ENCODE measurements at places on chromosomes 12 and 14.

DNA sequence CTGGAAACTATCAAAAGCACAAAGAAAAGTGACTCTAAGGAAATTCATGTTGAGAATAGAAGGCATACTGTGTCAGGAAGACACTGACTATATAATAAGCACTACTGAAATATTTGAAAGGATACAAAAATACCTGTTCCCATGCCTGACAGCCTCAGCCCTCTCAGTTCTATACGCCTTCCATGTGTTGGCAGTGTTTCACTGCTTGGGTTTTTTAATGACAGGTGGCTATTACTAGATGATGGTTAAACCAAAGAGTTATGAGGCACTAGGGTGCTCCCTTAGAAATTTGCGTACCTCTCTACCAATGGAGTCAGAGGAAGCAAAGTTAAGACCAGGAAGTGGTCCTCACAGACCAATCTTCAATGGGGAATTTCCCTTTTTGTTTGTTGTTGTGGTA, 25.6 kb upstream of the SLC5A8 start:
- no peak for DNase-seq

GRCh38 chr12:100797786-100798185, 3.2 kb downstream of the ANO4 start:
- no peak for DNase-seq

DNA sequence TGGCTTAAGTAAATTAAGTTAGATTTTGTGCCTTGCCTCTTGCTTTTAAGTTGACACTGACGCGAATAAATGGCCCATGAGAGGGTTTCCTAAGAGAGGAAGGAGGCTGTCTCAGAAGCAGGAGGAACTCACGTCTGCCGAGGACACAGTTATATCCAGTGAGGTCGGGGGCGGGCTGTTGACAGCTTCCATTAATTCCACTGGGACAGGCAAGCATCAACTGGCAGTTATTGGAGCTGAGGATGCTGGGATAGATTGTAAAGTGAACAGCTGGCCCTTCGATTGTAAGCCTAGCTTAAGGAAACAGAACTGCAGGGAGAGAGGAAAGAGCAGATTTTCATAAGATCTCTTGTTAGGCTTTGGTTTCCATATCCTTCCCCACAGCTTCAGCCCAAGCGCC, 399.2 kb downstream of the IPO8 start:
- DNase-seq, result no peak

DNA sequence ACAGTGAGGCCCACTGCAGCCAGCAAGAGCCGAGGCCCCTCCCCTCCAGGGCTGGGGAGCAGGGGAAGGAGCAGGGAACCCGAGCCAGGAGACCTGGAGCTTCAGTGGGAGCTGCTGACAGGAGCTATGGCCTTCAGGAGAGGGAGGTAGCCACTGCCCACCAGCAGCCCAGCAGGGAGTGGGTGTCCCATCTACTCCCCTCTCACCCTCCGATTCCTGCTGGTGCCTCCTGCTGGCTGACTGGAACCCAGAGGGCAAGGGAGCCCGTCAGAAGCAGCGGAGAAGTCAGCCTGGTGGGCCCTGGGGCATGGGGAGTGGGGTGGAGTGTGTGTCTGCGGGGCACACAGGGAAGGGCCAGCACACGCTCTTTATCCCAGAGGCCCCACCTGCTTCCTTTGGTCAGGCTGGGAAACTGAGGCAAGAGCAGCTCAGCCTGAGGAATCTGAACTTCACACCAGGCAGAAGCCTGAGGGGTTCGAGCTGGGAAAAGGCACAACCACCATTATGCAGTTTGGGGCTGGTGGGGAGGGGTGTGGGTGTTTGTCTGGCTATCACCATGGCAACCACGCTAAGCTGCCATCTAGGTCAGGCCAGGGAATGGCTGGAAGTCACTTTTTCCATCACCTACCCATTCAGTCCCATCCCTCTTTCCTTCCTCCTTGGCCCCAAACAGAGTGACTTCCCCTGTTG, 36.8 kb upstream of the PLEKHG6 start:
- DNase-seq, result no peak

DNA sequence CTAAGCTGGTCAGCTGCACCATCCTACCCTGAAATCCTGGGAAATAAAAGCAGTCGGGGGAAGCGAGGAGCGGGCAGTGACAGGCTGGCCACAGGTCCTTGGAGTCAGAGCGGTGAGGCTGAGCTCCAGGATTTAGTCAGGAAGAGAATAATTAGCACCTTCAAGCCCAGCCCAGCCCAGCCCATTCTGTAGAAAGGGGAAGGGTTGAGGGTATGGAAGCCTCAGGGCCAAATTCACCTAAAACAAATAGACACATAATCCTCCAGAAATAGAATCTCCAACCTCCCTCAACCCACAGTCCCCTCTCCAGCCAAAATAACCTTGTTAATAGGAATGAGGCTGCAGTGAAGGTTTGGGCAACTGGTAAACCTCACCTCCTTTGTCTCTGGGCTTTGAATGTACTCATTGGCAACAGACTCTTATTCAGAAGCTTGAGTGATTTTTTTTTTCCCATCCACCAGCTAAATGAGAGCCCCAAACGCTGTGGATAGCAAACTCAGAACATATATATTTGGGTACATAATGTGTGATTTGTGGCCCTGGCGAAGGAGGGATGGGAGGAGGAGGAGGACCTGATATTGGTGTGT, 334.1 kb downstream of the DPF3 start:
- no peak for DNase-seq

GRCh38 chr14:96071561-96071960, 32.4 kb downstream of the C14orf132 start:
- no peak for DNase-seq

GRCh38 chr14:50399251-50400032, 2.8 kb upstream of the CDKL1 start:
- DNase-seq, result no peak

- DNase-seq, result no peak
These were observed 1.1 kb upstream of the LRP1 start for GRCh38 chr12:57127101-57127725.

DNA sequence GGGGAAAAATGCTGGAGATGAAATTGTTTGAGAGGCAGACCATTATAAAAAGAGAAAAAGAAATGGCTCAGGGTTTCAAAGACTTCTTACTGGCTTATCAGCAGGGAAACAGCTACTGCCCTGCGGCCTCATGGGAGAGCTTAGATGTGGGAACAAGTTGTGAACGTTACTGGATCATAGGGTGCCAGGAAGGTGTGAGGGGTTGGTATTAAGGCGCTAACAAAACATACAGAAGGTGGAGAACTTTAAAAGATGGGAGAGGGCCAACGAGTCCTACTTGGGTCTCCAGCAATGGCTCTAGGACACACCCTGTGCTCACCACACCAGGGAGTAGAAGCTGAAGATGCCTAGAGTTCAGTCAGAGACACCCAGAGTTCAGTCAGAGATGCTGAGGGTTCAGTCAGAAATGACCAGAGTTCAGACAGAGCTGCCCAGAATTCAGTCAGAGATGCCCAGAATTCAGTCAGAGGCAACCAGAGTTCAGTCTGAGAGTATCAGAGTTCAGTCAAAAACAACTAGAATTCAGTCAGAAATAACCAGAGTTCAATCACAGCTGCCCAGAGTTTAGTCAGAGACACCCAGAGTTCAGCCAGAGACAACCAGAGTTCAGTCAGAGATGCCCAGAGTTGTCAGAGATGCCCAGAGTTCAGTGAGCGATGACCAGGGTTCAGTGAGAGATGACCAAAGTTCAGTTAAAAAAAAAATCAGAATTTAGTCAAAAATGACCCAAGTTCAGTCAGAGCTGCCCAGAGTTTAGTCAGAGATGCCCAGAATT, 1103.6 kb downstream of the BCL11B start:
- DNase-seq, result no peak

GRCh38 chr12:2355604-2356003, 302.8 kb downstream of the CACNA1C start:
- DNase-seq, result no peak

- no peak for DNase-seq
These were observed 33.5 kb upstream of the TCL1B start for GRCh38 chr14:95652690-95653089.

DNA sequence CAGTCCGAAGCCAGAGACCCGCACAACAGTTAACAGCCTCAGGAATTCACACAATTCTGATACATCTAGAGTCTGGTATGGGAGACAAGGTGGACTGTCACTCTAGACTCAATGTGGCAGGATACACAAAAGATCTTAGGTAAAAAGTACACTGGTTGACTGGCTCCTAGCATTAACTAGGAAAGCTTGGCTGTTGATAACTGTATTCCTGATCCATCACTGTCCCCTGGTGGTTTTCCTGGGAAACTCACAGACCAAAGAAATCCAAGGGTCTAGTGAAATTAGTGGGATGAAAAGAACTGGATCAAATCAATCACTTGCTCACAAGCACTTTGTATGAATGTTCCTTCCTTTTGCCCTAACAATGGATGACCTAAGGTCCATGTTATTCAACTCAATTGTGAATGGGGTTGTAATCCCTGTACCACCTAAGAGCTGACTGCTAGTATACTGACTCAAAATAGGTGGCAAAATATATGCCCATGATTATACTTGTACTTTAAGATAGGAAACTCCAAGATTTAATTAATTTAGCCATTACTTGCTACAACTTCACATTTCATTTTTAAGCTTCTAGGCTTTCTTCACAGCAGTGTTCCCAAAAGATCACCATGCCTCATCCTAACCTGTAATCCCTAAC, 14.0 kb downstream of the NPC2 start:
- peak; percentile 51 for DNase-seq

DNA sequence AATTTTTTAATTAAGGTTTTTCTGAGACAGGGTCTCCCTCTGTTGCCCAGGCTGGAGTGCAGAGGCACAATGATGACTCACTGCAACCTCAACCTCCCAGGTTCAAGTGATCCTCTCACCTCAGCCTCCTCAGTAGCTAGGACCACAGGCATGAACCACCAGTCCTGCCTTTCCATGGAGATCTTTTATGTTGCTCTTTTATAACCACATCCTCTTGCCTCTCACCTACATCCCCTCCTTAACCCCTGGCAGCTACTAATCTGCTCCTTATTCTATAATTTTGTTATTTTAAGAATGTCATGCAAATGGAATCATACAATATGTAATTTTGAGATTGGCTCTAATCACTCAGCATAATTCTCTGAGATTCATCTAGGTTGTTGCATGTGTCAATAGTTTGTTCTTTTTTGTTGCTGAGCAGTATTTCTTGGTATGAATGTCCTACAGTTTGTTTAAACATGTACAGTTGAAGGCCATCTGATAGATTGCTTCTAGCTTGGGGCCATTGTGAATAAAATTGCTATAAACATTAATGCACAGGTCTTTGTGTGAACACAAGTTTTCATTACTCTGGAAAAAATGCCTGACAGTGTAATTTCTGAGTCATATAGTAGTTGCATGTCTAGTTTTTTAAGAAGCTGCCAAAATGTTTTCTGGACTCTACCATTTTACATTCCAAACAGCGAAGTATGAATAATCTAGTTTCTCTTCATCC, 249.2 kb upstream of the AMIGO2 start:
- no peak for DNase-seq
